ENCODE measurements at places on chromosomes 4 and X. TPM values are rescaled to one million over a fixed set of nuclear protein-coding genes. Genes with fewer than 3 reads are reported as not detected.

Gene NOX1
- total RNA-seq = not detected

Gene ASB5
- 0.02 TPM for total RNA-seq

Gene GAB1
- 2.9 TPM for total RNA-seq

Gene CENPVL2
- not detected for total RNA-seq

Gene MAGEB2
- total RNA-seq = not detected

All from A549 treated with CORT108297 at 1 μM for 4 hours (cell line).